Stimulated activated naive CD4-positive, alpha-beta T cell treated with Interleukin-2 at 50 U/mL for 16 hours (primary cell): ENCODE measurements at places on chromosomes 16 and 17.

DNA sequence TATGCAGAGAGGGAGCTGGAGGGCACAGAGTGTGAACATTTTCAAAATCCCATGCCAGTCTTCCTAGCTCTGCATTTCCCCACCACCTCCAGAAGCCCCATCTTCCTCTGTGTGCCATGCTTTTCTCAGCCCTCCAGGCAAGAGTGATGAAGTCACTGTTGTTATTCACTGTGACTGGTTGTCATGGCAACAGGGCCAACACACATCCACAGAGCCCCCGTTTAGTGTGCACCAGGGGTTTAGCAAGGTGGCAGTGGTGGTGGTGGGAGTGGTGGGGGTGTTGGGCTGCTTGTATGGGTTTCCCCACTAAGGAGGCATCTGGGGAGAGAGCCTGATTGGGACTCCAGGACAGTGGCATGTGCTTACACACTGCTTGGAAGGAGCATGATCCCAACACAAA, 309.9 kb upstream of the ASIC2 start:
- DNase-seq, result no peak

- no peak for DNase-seq
Observed at GRCh38 chr16:3468501-3468900, 25.0 kb downstream of the NAA60 start.

DNA sequence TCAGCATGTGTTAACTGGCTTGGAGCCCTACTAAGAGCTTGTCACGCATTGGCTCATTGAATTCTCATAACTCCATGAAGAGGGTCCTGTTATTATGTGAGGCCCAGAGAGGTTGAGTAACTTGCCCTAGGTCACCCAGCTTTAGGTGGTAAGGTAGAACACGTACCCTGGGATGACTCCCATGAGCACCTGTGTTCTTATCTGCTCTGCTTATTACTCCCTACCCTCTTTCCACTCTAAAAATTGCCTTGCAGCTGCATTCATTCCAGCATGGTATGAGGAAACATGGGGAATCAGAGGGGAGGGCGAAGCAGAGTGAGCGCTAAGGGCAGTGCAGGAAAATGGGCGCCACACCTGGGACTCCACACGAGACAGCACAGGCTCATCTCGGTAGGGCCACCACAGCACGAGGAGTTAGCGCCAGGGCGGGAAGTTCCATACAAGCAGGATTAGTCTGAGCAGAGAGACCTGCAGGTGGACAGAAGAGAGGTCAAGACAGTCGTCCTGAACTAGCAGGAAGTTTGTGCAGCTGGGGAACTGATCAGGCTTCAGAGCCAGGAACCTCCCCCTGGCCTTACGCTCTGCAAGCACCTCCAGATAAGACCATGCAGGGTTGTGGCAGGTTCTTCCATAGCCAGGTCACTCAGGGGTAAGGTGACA, 10.1 kb downstream of the COPZ2 start:
- DNase-seq, result no peak

DNA sequence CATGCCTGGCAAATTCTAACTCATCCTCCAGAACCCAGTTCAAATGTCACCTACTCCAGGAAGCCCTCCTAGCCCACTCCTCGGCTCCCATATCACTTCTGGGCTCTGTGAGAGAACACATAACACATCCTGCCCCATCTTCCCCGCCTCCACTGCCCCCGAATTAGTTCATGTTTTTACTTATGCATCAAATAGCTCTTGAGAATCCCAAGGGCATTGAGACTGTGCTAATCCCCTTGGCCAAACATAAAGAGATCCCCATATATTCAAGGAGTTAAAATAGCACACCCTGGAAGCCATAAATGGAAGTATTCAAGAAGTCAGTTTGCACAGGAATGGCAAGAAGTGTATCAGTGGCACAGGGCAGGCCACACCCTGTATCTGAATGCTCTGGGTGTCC, 2.0 kb upstream of the CREBBP start:
- DNase-seq, result no peak

- peak; percentile 56 for DNase-seq
Observed at GRCh38 chr16:10738231-10739077, 5.2 kb upstream of the NUBP1 start.

- no peak for DNase-seq
Observed at GRCh38 chr17:61458000-61458399, 5.8 kb downstream of the TBX4 start.

GRCh38 chr17:51166198-51166986, at the start of gene NME2:
Gene NME2, plus strand, starts transcription at chr17:51166411. Its CDS starts 420 bp downstream, at chr17:51166831.
- DNase-seq, result peak; percentile 64

GRCh38 chr16:10383626-10384025, 2.2 kb upstream of the ATF7IP2 start:
- DNase-seq, result no peak

DNA sequence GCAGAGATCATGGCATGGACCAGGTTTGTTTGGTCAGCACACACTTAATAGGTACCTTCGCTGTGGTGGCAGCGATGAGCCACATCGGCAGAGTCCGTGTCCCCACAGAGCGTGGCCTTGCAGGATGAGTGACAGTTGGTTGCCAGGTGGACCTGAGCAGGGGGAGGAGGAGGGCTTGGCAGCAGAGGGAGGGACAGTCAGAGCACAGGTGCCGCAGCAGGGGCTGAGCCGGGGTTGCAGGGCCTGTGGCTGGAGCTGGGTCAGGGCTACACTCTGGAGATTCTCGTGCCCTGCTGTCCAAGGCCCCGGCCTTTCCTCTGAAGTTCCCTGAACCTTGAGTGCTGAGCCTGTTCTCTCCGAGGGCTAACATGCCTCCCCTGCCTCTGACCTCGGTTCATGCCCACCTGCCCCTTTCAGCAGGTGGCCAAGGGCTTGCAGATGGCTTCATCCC, 24.8 kb downstream of the POLR3E start:
- no peak for DNase-seq

DNA sequence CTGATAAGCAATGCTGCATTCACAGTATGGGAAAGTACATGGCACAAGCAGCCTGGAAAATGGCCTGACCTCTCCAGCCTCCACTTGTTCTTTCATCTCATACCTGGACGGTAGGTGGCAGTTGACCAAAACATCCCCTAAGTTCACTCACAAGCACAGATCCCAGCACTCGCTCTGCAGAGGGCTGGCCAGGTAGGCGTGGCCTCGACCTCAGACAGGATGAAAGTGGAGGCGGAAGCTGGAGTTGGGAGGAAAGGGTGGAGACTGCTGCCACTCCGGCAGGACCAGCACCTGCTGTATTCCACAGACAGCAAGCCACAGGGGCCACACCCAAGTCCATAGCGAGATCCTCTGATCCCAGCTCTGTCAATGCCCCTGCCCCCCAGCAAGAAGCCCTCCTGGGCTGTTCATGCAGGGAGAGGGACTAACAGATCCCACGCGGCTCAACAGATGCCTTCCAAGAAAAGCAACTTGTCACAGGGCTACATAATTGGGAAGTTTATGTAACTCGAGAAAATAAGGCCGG, 31.3 kb downstream of the ZCCHC14 start:
- no peak for DNase-seq

- no peak for DNase-seq
Observed at GRCh38 chr16:29736764-29737163, 9.0 kb downstream of the C16orf54 start.

DNA sequence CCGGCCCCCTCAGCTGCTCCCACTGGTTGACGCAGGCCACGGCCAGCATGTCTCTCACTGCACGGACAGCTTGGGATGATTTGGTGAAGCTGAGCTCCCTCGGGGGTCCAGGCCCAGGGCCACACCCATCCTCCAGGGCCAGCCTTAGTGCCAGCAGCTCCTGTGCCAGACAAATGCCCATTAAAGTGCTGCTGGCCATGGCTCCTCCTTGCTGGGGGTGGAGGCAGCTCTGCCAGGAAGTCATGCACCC, 2.5 kb downstream of the TRIM47 start:
- no peak for DNase-seq

- DNase-seq, result no peak
Observed at GRCh38 chr17:8781776-8782175, 17.4 kb downstream of the MFSD6L start.

DNA sequence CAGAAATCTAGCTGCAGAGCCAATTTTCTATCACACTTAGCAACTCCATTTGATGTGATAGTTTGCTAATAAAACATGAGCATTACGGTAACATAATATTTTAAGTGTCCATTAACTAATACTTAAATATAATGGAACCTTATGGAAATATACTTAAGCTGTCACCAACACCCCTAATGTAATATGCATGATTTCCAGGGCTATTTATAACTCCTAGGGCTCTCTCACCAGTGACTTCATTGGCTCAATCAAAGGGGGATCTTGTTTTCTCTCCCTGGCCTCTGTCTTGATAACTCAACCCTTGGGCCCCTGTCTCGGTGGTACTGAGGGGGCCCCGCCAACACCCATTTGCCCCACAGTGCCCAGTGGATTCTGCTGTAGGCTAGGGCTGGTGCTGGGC, 170.4 kb downstream of the SALL1 start:
- no peak for DNase-seq

DNA sequence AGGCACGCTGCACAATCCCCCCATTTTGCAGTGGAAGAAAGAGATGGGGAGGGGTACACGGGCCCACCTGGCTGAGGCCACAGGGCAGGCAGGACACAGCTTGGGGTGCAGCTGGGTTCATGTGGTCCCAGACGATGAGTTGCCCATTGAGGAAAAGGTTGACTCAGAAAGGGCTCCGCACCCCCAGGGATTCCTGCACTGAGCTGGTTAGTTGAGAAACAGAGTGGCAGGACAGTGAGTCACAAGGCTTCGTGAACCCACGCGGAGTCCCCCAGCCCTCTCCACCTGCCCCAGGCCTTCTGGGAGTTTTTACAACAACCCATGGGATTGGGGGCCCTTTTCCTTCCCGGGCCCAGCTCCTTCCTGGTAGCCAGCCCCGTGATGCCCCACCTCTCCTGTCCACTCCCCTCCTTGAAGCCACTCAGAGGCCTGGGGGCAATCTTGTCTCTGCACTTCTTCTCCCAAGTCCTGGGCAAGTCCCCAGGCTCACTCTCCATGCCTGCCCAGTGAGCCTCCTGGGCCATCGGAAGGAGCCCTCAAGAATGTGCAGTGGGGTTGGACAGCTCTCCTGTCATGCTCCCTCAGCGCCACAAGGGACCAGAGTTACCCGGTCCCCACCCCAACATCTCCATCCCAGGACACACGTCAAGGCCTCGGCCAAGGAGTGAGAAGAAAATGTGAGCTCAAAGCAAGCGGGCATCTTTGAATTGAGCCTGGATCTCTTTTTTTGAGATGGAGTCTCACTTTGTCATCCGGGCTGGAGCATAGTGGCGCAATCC, 251.2 kb downstream of the PARN start:
- DNase-seq, result no peak

DNA sequence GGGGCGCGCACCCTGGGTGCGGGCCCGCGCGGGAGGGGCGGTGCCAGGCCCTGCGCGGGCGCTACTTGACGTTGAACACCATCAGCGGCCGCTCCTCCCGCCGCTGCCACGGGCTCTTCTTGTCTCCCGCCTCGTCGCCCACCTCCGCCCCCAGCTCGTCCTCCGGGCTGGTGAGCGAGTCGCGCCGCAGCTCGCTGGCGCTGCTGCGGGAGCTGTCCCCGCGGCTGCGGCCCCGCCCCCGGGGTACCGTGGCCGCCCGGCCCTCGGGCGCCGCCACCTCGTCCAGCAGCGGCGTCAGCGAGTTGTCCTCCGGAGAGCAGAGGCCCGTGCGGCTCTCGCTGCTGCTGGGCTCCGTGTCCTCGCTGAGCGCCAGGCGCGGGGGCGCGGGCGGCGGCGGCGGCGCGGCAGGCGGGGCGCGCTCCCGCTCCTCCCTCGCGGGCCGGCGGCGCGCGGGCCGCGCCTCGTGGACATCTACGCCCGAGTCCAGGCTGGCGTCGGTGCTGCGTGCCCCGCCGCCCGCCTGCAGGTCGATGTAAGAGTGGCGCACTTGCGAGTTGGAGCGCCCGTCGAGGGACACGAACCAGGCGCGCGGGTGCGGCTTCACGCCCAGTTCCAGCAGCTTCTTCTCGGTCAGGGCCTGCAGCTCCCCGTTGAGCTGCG, 8.7 kb downstream of the GRN start:
- no peak for DNase-seq

DNA sequence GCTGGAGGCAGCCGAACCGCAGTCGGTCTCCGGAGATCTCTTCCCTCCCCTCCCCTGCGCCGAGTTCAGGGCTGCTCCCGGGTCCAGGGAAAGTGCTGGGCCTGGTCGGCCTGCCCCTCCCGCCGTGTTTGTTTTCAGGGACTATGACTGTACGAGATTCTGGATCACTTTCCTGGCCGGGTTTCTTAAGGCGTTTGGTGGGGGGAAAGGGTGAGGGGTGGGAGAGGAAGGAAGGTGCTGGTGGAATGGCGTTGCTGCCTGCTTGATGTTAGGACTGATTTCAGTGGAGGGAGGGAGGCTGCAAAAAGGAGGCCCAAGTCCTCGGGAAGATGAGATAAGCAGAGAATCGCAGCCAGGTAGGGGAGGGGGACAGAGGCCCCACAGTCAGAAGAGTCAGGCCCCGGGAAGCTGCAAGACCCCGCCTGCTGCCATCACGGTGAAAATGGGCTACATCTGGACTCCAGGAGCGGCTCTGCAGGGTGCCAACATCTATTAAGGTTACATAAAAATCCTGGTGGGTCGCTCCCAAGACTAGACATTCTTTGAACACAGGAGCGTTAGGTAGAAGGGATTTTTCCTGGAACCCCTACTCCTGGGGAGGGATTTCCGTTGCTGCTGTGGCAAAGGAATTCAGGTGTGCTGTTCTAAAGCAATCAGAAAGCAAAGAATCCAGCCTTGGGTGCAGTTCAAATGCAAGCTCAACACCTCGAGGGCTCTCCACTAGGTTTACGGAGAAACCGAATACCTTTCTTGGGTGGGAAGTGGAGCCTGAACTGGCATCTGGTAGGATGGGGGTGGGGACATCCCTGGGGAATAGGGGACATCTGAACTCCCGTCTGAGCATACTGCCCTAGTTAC, 1.2 kb downstream of the ARHGAP44 start:
- no peak for DNase-seq

DNA sequence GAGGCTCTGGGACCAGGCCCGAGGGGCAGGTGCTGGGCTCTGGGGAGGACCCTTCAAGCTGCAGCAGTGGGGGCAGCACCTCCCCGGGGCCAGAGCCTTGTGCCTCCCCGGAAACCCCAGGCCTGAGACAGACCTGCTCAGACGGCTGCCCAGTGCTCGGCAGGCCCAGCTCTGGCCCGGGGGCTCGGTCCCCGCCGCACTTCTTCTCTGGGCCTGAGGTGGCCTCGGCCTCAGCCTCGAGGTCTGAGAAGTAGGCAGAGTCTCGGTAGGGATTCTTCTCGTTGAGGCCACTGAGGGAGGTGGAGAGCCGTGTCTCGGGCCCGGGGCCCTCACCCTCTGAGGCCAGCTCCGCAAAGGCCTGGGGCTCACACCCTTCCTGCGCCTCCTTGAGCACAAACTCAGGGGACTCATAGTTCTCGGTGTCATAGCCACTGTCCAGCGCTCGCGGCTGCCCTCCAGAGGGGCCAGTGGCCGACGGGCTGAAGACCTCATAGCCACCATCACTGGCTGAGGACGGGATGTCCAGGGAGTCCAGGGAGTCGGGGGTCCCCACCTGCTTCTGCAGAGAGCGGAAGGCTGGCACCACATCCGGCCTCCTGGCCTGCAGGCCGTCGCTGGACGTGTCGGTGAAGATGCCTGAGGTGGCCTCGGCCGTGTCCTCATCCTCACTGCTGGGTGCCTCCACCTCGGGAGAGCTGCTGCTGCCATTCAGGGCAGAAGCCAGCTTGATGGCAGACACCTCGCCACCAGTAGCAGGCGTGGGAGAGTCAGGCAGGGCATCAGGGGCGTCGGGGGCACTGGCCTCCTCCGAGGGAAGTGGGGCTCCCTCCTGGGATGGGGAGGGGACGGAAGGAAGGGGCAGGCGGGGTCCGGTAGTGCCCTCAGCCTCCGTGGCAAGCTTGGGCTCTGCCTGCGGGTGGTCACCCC, 44.3 kb upstream of the PVALEF start:
- no peak for DNase-seq

GRCh38 chr16:53785044-53785443, 81.1 kb downstream of the FTO start:
- no peak for DNase-seq

GRCh38 chr16:57962046-57962445, 8.9 kb downstream of the CNGB1 start:
- no peak for DNase-seq
